Inflammatory macrophage treated with lipopolysaccharide for 1 hour (primary cell): ENCODE measurements at places on chromosomes 12 and 14.
A peak's percentile ranks its signal among the peaks of the same experiment; 100 is the strongest.

DNA sequence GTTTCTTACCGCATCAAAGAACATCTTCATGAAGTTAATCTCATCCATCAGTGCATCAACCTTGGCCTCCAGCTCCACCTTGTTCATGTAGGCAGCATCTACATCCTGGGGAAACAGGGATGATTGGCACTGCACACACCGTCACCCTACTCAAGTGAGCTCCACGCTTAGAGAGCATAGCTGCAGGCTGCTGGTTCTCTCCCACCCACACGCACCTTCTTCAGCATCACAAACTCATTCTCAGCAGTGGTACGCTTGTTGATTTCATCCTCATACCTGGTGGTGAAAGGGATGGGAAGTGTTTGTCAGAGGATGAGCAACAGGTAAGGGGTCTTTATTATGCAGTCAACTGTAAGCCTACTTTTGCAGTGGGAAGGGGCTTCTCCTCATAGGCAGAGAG, 2.3 kb downstream of the KRT5 start:
- no peak for DNase-seq

DNA sequence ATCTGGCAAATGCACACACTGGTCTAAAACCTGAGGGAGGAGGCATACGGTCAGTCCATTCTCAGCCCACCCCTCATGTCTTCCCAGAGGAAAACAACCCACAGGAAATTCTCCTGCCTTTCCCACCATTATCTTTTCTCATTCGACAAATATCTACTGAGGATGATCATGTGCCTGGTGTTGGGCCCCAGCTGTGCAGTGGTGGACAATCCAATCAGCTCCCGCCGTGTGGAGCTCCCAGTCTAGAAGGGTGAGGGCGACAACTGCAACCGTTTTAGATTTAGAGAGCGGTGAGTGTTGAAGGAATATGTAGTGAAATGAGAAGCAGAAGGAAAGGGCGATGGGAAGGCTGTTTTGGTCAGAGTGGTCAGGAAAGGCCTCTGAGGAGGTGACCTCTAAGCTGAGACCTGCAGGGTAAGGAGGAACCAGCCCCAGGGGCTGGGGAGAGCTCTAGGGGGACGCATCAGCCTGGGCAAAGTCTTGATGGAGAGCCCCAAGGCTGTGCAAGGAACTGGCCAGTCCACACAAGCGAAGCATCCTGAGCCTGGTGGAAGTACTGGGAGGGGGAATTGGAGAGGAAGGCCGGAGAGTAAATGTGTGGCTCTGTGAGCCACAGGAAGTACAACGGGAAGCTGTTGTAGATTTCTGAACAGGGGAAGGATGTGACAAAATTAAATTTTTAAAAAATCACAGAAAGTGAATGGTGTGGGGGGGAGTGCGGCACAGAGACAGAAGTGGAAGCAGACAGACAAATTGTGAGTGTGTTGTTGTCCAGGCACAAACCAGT, 192.8 kb downstream of the NTF3 start:
- no peak for DNase-seq

GRCh38 chr12:124893792-124894516, 20.5 kb downstream of the UBC start:
- DNase-seq: no peak

DNA sequence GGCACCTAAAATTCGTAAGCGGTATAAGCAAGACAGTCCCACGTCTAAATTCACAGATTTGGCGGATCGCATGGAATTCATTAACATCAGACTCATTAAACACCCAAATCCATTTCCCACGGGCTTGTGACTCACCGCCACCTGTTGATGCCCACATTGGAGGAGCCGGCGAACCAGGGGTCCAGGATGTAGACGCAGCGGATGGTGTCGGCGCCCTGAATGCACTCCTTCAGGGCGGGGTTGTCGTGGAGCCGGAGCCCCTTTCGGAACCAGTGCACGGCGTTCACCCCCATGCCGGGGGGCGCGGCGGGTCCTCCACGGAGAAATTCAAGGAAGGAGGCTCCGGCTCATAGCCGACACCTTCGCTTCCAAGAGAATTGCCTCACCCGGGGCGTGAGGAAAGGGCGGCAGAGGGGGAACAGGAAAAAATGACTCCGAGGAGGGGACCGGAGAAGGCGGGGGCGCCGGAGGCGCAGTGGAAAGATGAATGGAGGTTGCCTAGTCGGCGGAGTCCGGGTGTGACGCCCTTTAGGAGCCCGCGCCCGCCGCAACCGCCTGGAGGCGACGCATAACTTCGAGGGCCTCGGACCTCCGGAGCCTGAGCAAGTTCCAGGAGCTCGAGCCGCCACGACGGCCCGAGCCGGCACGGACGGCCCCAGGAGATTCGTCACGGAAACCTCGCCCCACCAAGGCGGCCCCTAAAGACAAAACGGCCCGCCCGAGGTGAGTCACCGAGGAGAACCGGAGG, 506 bp downstream of the CRY1 start:
- peak; percentile 19 for DNase-seq

DNA sequence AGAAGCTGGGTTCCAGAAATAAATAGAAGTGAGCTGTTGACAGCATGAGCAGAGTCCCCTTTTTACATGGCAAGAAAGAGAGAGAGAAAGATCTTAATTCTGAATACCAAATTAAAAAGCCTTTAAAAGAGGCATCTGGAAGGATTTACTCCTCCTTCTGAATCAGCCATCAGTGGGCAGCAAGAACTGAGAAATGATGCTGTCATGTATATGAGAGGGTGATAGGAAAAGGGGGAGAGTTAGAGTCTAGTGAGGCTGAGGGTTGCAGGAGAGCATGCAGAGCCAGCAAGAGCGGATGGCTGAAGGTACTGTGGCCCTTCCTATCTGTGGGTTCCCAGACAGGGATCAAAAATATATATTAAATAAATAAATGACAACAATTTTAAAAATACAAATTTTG, 34.5 kb upstream of the GNG2 start:
- DNase-seq: no peak

- no peak for DNase-seq
Observed at GRCh38 chr12:65025136-65025535, 96.0 kb downstream of the WIF1 start.

DNA sequence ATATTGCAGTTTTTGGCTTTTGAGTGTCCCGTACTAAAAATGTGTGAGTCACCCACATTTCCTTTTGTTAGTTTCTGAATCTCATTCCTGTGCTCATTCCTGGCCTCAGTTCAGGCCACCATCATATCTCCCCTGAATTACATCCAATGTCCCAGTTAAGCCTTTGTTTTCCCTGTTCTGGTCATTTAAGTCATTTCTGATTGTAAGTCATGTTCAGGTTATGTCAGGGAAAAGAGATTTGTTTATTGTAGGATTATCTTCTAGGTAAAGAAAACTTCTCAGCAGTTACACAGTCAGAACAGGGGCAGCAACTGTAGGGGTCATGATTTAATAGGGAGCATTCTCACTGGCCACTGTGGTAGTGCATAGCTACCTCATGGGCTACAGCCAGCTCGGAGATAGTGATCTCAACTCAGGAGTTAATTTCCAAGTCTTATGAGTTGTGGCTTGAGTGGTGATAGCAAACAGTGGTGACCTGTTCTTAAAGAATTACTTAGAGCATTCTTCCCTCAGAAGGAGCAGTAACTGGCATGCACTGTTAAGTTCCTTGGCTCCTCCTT, 6.7 kb downstream of the DDX47 start:
- DNase-seq: no peak

DNA sequence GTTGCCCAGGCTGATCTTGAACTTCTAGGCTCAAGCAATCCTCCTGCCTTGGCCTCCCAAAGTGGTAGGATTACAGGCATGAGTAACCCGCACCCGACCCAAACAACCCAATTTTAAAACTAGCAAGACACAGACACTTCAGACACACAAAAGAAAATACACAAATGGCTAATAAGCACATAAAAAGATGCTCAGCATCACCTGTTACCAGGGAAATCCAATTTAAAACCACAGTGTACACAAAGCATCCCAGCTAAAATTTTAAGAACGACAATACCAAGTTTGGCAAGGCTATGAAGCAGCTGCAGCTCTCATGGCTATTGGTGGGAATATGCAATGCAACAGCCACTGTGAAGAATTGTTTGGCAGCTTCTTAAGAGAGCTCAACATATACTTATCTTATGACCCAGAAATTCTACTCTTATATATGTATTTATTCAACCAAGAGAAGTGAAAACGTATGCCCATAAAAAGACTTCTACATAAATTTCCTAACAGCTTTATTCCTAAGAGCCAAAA, 42.0 kb downstream of the BDKRB1 start:
- DNase-seq: no peak

DNA sequence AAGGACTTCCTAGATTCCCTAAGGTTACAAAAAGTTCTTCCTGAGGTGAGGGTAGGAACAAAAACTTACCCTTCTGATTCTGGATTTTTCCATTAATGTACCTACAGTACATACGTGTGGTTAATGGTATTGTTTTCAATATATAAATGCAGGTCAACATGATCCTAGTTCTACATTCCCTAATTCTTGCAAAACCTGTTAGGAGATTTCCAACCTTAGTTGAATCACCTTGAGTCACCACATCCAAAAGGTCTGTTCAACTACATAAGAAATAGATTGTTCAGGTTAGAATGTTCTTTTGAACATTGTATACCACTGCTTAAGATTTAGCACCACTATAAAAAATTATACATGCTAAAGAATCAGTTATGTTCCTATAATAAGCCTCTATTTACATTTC, 118.9 kb downstream of the GARIN6 start:
- no peak for DNase-seq

DNA sequence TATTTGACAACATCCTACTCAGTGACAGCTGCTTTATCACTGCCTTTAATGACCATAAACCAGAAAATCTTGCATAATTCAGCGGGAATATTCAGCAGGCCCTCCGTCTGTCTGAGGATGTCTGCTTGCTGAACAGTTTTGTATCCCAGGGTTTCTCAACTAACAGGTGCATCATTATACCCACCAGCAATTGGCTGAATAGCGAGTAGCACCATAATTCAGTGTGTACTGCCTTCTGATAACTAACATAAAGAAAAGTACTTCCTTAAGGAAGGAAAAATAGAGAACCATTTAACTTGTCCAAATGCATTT, 680.1 kb downstream of the GALC start:
- DNase-seq: no peak

GRCh38 chr12:4994622-4995021, 49.1 kb upstream of the KCNA5 start:
- DNase-seq: no peak

- DNase-seq: peak; percentile 82
Observed at GRCh38 chr14:60327447-60328331, 78.7 kb downstream of the PPM1A start.

- DNase-seq: peak; percentile 14
Observed at GRCh38 chr12:45547822-45548221, 181.7 kb upstream of the ARID2 start.

DNA sequence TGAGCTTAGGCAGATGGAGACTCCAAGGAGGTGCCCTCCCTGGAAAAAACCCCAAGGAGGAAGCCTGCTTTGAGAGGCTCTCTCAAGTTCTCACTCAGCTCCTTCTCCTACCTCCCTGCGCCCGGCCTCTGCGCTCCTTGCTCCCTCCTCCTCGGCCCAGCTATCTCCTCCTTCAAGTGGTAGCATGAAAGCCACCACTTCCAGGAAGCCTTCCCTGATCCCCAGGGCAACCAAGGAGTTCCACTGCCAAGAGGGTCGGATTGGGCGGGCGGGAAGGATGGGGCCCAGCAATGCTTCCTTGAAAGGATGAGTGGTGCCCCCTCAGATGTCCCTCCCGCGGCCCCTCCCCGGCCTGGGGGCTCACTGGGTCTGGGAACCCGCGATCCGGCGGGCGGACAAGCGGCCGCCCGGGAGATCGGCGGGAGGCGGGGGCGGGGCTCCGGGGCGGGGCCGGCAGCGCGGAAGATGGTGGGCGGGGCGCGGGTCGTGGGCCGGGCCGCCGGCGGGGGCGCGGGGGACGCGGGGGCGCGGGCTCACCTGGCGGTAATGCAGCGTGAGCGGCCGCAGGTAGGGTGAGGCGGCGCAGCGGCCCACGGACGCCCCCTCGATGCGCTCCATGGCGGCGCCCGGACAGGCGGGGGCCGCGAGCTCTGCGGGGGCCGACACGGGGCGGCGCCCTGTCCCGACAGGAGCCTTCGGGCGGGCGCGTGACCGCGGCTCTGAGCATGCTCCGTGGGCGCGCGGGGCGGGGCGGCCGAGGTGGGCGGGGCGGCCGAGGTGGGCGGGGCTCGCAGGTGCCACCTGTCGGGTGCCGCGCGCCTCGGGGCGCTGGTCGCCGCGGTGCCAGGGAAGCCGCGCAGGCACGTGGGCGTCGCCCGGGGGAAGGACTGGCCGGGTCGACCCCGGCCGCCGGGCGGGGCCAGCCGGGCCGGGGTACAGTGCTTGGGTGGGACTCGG, at the start of gene NUDT14:
Gene NUDT14 (minus strand): TSS at position 721 of the 957 bp plus-strand sequence. CDS start 103 bp downstream, at position 618.
- peak; percentile 28 for DNase-seq

DNA sequence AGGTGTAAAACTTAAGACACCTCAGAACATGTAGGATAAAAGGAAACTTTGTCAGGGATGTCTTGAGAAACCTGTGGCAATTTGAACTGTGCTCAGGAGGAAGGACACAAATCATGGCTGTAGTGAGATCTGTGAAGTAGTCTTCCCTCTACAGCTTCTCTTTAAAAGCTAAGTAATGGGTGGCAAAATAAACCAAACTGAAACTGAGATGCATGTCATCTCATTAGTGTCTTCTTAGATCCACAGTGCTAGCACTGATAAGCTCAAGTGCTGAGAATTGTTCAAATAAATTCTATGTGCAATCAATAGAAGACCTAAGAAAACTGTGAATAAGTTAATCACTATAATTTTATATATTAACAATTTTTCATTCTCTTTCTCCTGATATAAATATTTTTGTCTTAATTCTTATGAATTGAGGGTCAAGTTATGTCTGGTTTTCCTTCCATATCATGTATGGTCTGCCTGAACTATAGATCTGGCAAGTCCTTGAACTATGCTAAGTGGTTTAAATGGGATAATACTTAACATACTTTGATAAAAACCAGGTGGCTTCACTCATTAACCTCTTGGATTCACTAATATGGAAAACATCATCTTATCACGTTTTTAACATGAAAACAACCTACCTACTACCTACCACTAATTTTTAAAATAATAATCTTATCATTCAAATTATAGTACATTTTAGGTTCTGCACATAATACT, 27.2 kb downstream of the SYT1 start:
- no peak for DNase-seq

DNA sequence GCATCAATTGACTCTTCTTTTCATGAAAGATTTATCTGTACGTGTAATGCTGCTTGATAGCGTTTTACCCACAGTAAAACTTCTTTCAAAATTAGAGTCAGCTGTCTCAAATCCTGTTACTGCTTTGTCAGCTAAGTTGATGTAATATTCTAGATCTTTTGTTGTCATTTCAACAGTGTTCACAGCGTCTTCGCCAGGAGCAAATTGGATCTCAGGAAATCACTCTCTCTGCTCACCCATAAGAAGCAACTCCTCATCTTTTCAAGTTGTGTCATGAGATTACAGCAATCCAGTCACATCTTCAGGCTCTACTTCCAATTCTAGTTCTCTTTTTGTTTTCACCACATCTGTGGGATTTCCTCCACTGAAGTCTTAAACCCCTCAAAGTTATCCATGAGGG, 9.5 kb downstream of the PCNX1 start:
- DNase-seq: peak; percentile 43

GRCh38 chr12:76366163-76366562, 17.9 kb upstream of the BBS10 start:
- DNase-seq: no peak

- no peak for DNase-seq
Observed at GRCh38 chr12:117825827-117826226, 143.0 kb downstream of the KSR2 start.

GRCh38 chr12:92370828-92371227, 225.2 kb upstream of the BTG1 start:
- DNase-seq: no peak
